Cardiac muscle cell (in vitro differentiated cells and primary cell): ENCODE measurements at places on chromosomes 16 and 17. TPM values are rescaled to one million over a fixed set of nuclear protein-coding genes. Genes with fewer than 3 reads are reported as not detected.
A peak's percentile ranks its signal among the peaks of the same experiment; 100 is the strongest.

Gene KLHL10
- 0.14 TPM in 1 of 2 replicates, not detected in the other for polyA plus RNA-seq

GRCh38 chr16:2091547-2092255 lies 43.9 kb downstream of the TSC2 start:
- peak overlapping the region; percentile 15 for H3K4me3 ChIP-seq
- DNase-seq, result no peak
- no peaks in the 10 kb centered on the region for H3K27me3 ChIP-seq
- peaks cover 9% of the 10 kb centered on the region for H3K36me3 ChIP-seq

DNA sequence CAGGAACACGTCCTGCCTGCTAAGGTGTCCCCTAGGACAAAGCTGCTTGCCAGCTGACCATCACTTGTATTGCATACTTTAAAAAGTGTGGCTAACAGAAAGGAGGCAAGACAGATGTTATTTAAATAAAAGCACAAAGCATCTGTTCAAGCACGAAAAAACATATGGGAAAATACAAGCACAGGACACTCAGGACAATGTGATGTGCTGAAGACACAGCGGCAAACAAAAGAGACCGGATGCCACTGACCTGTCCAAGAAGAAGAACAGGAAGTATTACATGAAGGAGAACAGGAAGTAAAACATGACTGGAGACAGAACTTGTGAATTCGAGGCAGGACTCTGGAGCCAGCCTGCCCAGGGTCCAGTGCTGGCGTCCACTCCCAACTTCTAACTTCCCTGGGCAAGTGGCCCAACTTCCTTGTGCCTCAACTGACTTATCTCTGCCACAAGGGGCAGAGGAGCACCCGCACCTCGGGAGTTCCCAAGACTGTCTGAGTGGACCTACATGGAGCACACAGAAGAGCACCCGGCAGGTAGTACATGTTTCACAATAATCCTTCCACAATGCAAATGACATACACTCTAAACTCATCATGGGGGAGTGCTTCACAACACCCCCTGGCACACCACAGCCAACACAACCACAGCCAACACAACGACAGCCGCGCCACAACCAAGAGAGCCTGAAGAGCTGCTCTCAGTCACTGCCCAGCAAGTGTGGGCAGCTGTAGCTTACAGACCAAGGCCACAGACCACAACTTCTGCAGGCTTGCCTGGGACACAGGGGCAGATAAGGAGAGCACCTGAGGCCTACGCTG lies 36.6 kb downstream of the ANKRD11 start:
- H3K36me3 ChIP-seq, result no peaks in the 10 kb centered on the region
- H3K27ac ChIP-seq, result no peak overlapping the region
- H3K4me3 ChIP-seq, result no peak overlapping the region
- DNase-seq, result no peak
- no peaks in the 10 kb centered on the region for H3K27me3 ChIP-seq

GRCh38 chr17:75689441-75689873 lies 22.3 kb downstream of the SAP30BP start:
- H3K36me3 ChIP-seq, result no peaks in the 10 kb centered on the region
- no peaks in the 10 kb centered on the region for H3K27me3 ChIP-seq
- DNase-seq, result no peak
- no peak overlapping the region for H3K4me3 ChIP-seq
- peaks cover 5% of the 10 kb centered on the region for H3K4me1 ChIP-seq
- no peak overlapping the region for H3K27ac ChIP-seq
